ENCODE measurements at places on chromosomes 5 and 9.

GRCh38 chr9:83630938-83631457, 8.1 kb downstream of the IDNK start:
- no peak for DNase-seq

DNA sequence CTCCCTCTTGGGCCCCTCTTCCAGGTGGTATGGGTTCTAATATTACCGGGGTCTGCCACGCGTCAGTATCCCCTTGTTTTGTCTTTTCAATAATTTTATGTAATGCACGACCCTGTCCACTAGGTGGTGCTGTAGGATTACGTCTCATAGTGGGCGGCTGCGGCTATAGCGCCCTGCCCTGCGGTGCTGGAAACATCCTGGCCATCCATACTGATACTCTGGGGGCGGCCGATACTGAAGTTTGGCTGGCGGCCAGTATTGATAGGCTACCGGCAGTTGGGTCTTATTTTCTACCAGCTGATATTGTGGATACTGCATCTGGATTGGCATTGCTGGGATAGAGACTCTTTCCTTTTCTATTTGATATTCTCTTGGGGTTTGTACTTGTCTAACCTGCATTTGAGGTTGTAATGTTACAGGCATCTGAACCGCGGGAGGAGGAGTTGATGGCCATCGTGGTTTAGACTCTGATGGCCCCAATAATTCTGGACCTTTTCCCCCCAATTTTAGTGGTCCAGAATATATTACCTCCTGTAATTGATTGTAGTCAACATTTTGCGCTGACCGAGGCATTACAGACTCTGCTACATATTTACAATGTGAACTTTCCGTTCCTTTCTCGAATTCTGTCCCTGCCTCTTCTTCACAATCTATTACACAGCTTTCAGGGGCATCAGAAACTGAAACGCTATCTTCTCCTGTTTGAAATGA, 3.3 kb upstream of the TMEM141 start:
- peak; percentile 87 for DNase-seq

DNA sequence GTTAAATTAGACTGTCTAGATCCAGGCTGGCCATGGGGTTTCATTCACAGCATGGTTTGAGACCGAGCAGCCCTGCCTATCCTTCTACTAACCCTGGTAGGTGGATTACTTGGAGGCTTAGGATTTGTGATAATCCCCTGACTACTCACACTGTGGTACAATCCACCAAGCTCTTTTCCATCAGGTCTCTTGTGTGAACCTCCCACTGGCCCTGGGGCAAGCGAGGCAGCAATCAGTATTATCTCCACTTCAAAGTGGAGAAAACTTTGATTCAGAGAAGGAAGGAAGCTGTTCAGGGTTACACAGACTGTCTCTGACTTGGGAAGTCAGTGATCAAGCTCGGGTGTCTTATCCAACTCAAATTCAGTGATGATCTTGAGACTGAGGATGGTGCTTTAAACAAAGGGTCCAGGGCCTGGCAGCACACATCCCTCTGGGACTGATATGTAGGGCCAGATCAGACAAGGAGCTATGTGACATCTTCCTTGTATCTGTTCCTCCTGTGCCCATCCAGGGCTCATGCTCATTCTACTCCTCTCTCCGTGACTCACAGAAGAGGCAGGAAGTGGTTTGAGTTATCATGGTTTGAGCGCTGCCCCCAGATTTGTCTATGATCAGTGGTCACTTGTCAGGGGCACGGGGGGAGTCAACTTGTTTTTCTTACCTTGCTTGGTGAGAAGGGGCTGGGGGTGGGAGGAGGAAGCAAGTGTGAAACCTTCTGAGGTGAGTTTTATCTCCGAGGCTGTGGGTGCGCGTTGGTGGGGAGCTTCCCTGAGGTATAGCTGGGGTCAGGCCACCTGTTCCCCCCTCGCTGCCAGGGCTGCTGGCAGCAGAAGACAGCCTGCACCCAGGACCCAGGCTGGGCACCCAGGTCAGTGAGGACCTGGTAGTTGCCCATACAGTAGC, 48.6 kb downstream of the RGS3 start:
- DNase-seq, result no peak

DNA sequence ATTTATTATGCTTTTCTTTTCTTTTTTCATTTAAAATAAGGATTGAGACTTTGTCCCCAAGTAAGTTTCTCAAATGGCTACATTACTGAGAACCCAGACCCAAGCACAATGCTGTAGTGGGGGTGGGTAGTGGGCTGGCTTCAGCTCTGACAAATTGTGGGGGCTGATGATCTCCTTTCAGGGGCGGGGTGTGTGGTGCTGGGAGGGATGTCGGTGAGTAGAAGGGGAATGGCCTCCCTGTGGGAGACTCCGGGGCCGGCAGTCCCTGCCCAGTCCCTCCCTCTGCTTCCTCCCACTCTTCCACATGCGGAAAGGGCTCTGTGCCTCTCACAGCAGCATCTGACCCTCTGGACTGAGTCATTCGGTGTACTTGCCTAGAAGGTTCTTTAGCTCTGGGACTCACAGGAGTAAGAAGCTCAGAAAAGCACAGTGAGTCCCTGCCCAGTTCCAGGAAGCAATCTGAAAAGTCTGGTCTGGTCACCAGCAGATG, 14.3 kb downstream of the CD180 start:
- DNase-seq, result no peak

DNA sequence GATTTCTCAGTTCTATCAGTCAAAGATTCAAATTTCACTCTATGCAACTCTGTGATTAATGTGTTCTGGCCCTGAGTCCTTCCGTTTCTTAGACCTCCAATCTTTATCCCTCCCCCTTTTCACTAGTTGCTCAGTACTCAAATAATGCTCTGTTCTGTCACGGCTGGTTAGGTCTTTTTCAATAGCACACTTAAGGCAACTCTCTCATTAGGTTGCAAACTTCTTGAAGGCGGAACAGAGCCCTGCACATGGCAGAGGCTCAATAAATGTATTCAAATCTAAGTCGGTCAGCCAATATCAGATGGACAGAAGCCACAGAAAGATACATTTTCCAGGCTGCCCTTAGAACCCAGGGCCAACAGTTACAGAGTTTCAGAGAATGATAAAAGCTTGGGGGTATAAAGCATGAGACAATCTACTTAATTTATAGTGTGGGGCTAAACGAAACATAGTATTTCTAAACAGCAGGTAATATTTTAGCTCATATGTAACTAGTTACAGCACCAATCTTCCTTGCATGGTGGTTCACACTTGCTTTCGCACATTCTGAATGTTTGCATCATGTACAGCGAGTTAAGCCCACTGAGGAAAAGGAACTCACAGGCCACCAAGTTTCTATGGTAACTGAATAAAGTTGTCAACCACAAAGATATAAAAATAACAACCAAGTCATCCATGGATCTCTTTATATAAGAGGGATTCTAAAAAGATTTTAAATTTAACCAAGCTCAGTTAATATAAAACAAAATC, 67.1 kb upstream of the GOLPH3 start:
- no peak for DNase-seq

- no peak for DNase-seq
Observed at GRCh38 chr5:40308867-40309266, 370.8 kb upstream of the PTGER4 start.

- DNase-seq, result no peak
Observed at GRCh38 chr5:134982230-134982629, 14.5 kb downstream of the CATSPER3 start.

DNA sequence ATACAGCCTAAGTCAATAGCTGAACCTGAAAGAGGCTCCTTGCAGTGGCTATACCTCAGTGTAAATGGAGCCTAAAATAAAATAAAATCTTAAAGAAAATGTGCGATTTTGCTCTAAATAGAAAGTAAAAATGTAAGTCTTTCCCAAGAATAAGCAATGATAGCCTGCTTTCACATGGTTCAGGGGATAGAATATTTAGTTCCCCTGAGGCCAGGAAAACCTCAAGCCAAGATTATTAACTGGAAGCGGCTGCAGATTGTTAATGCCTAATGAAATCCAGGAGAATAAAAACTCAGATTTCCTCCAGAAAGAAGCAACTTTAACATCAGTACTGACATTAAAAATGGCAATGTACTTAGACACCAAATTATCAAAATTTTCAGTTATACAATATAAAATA, 463.7 kb downstream of the CYLC2 start:
- DNase-seq, result no peak

DNA sequence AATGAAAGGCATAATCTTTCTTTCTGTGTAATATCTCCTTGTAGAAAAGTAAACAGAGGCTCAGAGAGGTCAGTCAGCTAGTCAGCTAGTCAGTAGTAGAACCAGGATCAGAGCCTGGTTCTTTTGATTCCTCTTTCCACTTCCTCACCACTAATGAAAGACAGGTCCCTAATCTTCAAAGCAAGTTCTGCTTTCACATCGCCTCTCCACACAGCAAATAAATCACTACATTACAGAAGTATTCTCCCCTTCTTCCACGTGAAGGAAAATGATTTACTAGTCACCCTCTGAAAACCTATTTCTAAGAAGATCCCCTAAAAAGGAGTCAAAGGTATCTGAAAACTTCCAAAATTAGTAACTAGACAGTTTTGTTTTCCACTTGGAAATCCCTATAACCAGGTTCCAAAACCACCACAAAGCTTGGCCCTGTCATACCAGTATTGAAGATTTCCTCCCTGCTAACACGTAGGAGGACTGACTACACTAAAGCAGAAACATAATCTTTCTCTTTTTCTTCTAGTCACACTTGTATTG, 140.5 kb upstream of the TARS1 start:
- no peak for DNase-seq

- DNase-seq, result no peak
Observed at GRCh38 chr5:112647428-112647827, 90.3 kb upstream of the APC start.

- no peak for DNase-seq
Observed at GRCh38 chr5:128284236-128284635, 200.7 kb downstream of the SLC12A2 start.

DNA sequence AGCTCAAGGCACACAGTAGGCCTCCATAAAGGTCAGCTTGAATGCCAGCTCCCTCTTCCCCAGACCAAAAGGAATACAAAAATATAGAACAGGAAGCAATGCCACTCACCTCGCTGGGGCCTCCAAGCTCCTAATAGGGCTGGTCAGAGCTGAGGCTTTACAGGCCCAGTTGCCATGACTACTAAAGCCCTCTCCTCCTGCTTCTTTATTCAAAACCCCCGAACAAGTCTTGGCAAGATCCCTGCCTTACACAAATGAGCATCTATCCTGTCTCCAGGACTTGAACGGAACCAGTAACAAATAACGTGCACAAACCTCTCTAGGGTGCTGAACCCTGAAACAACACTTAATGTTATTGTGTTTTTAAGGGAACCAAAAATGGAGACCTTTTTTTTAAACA, 136.3 kb downstream of the SIL1 start:
- peak; percentile 21 for DNase-seq

- no peak for DNase-seq
Observed at GRCh38 chr5:103744159-103744558, 181.6 kb upstream of the NUDT12 start.

DNA sequence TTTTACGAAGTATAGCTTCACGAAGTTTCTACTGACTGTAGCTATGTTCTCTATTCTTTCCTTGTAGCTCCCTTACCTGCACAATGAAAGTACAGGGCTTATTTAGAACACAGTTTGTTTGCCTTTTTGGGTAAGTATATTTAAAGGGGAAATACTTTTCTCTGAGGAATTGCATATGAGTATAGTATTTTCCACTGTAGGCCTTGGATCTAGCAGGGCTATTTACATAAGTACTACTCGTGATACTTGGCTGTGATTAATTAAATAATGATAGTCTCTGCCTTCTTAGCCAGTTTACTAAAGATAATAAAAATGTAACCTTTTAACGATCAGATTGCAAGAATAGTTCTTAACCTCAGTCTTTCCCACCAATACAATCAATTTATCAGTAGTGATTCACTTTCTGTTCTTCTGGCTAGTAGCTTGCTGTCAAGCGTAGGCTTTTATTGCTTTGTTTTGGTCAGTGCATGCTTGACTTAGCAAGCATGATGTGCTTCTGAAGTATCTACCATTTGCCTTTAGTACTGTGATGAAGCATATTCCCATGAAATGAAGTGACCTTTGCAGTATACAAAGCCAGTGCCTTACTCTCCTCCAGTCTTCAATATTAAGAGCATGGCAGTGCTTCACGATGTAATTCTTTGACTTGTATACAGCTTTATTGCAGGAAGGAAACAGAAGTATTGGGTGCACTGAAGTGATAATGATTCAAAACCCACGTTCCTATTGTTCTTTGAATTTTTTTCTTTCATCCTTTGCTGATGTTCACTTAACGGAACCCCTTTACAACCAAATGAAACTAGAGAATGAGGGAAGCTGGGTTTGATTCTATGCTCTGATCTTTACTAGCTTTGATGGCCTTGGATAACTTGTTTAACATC, 64.2 kb downstream of the SLC44A1 start:
- DNase-seq, result peak; percentile 54

GRCh38 chr9:120603010-120603409, 23.0 kb upstream of the CDK5RAP2 start:
- DNase-seq, result no peak

GRCh38 chr9:92638621-92639101, 31.3 kb downstream of the IPPK start:
- DNase-seq, result no peak

DNA sequence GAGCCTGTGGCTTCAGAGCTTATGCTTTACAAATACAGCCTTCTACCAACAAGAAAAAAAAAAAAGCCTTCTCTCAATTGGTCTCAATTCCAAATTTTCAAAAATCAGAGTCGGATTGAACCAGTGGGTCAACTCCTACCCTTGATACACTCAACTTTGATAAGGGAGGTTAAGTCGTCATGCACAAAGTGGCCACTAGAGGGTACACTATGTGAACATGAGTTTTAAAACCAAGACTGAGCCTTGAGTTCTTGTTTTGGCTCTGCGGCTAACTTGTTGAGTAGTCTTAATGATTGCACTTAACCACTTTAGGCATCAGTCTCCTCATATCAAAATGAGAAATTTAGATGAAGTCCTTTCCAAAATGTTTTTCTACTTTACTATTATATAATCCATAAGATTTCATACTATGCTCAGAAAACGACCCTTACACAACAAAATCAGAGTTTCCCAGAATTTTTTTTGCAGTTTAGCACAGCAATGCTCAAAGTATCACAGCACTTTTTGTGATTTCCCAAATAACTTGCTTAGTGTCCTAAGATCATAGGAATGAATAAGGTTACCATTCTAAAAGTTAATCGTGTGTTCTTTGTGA, 92.9 kb upstream of the MTAP start:
- DNase-seq, result peak; percentile 24

DNA sequence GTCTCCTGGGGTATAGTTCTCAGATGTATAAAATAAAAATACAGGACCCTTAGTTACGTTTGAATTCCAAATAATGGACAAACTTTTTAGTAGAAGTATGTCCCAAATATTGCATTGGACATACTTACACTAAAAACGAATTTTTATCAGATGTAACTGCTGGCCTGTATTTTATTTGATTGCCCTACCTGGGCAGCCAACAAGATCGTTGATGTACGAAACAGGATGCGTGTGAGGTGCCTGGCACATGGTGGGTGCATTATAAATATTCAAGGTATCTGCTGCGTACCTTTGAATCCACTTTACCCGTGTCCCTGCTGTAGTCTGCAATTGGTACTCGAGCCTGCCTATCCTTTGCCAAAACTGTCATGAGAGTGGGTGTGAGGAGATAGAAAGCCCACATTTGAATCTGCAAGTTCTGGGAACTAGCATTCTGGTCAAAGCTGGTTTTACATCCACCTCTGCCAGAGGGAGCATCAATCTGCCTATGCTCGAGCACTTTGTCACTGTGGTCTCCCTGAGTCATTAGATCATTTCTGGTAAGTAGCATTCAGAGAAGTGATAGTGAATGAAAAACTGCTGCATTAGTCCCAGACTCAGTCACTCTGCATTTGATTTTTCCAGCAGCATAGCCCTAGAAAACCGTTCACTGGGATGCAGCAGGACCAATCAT, 133.7 kb upstream of the IQGAP2 start:
- DNase-seq, result no peak

- no peak for DNase-seq
Observed at GRCh38 chr9:22052376-22052945, 43.4 kb upstream of the CDKN2B start.

- no peak for DNase-seq
Observed at GRCh38 chr5:6459896-6460295, 11.2 kb downstream of the UBE2QL1 start.
